Substantia nigra (tissue), 51 donors: ENCODE measurements at places on chromosomes 3 and 15.
A peak's percentile ranks its signal among the peaks of the same experiment; 100 is the strongest.

GRCh38 chr15:62989366-62990055 is 53.0 kb upstream of the TPM1 start:
- peak; percentile 11 for DNase-seq

GRCh38 chr3:52121464-52121805 is 32.8 kb downstream of the POC1A start:
- no peak for DNase-seq

DNA sequence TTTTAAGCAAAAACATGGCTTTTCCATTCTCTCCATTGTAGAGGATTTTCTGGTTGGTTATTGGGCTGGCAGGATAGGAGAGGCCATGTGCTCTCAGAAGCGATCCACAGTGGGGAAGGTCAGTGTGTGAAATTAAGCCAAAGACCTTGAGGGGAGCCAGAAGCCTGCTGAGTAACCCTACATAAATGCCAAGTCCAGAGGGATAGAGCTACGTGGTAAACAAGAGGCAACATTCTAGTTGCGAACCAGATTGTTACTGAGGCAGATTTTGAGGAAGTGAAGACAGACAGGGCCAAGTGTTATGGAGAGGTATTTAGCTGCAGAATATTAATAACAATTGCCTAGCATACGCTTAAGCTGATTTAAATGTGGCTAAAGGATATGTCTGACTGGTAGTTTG is 592.8 kb upstream of the GBE1 start:
- DNase-seq: no peak

GRCh38 chr3:61743067-61743466 is 181.7 kb downstream of the PTPRG start:
- DNase-seq: no peak

DNA sequence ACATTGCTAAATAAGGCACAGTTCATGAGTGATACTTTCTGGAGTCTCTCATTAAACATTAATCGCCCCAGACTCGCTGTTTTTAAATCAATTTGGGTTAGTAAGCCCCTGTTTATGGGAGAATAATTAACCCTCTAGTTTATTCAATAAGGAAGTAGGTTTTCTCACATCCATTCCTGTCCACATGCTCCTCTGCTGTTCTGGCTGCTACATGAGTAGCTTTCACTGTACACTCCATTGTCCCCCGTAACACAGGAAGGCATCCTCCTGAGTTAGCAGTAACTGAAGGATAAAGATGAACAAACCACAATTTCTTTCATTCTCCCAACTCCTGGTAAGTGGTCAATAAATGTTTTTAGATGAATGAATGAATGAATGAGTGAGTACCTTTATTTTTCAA is 378.5 kb downstream of the DIPK2A start:
- DNase-seq: no peak

DNA sequence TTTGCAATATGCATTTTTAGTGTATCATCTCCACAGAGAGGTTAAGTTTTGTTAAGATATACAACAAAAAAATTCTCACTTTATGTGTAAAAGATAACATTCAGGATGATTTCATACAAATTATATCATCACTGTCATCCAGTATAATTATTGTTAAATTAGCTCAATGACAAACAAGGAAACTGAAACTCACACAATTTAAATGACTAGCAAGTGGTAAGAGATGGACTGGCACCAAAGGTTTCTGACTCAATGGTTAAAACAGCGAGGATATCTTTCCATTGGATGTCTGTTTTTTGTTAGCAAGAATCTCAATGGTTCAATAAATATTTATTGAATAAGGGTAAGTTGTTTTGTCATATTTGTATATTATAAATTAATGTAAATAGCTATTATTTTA is 22.6 kb downstream of the CIP2A start:
- DNase-seq: no peak

- no peak for DNase-seq
Observed at GRCh38 chr15:43702174-43702573, 8.5 kb downstream of the CKMT1A start.

DNA sequence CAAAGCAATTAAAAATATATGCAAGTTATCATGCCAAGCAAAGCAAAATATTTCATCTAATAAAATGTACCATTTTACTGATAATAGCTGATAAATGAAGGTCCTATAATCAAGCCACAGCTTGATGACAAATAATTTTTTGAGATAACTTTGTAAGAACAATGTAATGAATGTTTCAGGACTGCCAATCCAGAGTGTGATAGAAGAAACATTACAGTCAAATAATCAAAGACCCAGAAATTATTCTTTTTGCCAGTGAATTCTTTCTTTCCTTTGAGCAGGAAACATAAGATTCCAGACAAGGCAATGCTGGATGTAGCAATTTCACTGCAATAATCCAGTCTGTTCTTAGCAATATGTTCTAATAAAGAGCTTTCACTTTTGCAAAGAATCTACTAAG is 556.1 kb downstream of the PLOD2 start:
- no peak for DNase-seq

DNA sequence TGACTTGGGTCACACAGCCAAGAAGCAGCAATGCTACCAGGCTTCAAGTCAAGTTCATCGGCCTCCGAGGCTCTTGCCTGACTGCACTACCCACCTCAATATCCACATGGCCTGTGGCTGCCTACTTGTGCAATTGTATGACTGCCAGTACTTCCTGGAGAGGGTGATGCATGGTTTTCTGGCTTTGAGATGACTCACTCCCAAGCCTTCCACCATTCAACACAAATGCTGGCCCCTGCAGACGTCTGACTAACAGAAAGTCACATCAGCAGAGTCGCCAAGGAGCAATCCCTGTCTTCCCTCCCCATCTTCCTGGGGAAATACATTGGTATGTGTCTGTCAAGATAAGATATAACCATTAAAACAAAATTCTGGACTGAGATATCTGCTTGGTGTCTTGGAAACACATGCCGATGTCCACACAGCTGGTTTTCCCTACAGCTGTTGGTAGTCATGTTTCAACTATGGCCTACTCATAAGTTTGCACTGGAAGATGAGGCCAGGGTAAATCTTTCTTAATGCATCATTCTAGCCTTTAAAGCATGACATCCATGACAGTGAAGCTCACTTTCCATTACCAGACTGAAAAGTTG is 79.6 kb upstream of the SPATA12 start:
- DNase-seq: no peak

GRCh38 chr3:128316481-128316891 is 150.2 kb downstream of the DNAJB8 start:
- DNase-seq: no peak

DNA sequence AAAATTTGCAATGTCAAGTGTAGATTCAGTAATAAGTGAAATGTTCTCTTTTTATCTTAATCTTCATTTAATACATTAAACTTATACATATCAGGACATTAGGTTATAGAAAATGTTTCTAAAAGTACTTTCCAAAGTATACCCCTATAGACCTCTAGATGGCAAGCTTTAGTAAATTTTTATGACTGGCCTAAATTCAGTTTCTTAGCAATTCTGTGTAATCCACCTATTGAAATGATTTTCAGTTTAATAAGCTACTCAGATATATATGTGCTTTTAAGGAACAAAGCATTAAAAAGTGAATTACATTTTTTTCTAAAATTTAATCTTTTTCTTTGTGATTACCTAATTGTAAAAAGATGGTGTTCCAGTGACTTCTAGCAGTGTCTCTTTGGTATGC is 342.2 kb downstream of the GBE1 start:
- no peak for DNase-seq

DNA sequence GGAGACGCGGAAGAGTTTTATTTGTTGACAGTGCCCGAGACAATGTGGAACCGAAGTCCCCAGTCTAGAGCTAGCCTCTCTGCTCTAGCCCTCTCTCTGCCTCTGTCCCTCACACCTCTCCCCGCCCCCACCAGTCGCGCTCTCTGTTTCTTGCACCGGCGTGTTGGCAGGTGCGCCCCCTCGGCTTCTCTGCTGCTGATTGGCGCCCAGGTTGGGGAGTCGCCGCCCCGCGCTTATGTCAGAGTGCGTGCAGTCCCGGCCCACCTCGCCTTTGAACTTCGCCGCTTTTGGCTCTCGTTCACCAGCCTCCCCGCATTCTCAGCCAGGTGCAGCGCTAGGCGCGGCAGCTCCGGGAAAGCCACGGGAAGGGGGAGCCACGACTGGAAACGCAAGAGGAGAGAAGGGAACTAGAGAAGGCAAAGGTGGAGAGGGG is at the start of gene SOX14:
Gene SOX14, plus strand, starts transcription at position 315 of the 433 bp plus-strand sequence. CDS start 470 bp downstream, outside the sequence.
- no peak for DNase-seq

DNA sequence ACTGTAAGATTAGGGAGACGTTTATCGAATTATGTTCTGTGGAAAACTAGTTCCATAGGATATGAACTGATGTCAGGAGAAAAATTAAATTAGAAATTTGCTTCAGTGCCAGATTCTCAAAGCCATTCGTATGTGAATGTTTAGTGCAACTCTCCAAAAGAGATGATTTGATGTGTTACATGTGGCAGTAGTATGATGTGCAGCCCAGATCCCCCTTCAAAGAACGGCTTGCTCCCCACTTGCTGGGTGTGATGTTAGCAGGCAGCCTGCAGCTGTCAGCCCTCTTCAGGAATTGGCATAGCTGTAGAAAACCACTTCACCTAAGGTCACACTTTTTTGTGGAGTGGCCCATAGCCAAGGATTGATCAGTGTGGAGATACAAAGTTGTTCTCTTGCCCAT is 127.0 kb upstream of the CCDC54 start:
- no peak for DNase-seq

- DNase-seq: no peak
Observed at GRCh38 chr15:58161436-58161930, 23.3 kb downstream of the AQP9 start.

GRCh38 chr3:93973131-93974126 is at the start of gene PROS1:
Gene PROS1, minus strand, starts transcription at chr3:93973896. Its CDS starts 147 bp downstream, at chr3:93973749.
- no peak for DNase-seq

- no peak for DNase-seq
Observed at GRCh38 chr15:90427185-90427584, 39.1 kb downstream of the IQGAP1 start.

DNA sequence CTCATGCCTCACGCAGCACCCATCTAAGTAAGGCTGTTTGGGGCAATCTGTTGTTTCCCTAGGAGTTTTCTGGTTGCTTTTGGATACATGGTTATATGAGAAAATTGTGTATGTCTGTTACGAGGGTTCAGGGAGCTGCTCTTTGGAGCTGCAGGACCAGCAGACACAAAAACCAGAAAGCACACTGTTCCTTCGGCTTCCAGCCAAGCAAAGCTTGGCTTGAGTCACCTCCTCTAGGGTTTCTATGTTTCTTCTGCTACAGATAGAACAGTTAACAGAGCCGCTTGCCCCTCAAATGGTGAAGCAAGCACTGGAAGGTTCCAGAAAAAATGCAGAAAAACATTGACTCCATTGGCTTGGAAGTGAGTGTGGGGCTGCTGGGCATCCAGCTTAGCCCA is 49.2 kb upstream of the CTDSPL start:
- no peak for DNase-seq

GRCh38 chr15:71747128-71748083 is 62.9 kb upstream of the NR2E3 start:
- DNase-seq: no peak

GRCh38 chr3:14769544-14770325 is 49.0 kb upstream of the FGD5 start:
- no peak for DNase-seq

DNA sequence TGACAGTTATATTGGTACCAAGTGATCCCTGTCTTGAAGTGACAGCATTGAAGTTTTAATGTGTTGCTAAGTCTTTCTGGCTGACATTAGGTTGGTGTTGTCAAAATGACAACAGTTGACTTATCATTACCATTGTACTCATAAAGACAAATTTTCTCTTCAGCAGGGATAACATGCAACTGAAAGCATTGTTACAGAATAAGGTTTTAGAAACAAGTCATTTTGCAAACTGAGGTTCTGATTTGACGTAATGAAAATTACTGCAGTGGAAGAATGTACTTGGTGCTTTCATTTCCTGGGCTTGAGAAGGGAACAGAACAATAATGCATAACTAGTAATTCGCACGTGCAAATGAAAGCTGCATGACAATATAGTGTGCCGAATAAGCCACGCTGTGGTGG is 75.1 kb downstream of the MOBP start:
- no peak for DNase-seq

GRCh38 chr15:78679089-78679511 is 38.1 kb upstream of the CHRNB4 start:
- no peak for DNase-seq

DNA sequence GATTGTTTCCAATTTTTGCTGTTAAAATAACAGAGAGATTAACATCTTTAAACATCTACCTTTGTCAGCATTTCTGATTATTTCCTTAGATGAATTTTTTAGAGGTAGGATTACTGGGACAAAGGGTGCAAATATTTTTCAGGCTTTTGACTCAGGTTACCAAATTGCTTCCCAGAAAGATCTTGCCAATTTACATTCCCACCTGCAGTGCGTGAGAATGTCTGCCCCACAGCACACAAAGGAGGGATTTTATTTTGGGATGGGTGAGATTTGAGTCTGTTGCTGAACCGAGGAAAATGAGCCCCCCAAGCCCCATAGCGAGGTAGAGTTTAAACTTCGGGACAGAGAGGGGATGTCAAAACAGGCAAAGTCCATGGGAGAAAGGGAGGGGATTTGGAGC is 25.9 kb upstream of the RNU6-1 start:
- DNase-seq: no peak

- no peak for DNase-seq
Observed at GRCh38 chr3:184380627-184381260, 890 bp downstream of the CHRD start.

DNA sequence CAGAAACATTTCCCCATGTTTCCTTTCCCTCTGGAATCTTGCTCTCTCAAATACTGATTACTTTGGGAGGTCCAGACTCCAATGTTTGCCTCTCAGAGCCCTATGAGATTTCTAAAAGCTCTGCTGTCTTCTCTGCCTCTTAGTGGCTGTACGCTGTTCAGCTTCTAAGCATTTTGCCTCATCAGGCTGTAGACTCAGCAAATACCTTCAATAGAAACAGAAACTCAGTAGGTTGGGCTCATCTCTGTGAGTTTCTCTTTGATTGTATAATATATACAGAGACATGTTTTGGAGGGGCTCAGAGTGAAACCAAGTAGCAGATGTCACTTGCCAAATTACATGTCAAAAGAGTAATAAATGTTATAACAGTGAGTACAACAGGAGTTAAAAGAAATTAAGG is 380.8 kb upstream of the MEIS2 start:
- no peak for DNase-seq

- DNase-seq: no peak
Observed at GRCh38 chr3:174424656-174425055, 434.5 kb upstream of the NAALADL2 start.

DNA sequence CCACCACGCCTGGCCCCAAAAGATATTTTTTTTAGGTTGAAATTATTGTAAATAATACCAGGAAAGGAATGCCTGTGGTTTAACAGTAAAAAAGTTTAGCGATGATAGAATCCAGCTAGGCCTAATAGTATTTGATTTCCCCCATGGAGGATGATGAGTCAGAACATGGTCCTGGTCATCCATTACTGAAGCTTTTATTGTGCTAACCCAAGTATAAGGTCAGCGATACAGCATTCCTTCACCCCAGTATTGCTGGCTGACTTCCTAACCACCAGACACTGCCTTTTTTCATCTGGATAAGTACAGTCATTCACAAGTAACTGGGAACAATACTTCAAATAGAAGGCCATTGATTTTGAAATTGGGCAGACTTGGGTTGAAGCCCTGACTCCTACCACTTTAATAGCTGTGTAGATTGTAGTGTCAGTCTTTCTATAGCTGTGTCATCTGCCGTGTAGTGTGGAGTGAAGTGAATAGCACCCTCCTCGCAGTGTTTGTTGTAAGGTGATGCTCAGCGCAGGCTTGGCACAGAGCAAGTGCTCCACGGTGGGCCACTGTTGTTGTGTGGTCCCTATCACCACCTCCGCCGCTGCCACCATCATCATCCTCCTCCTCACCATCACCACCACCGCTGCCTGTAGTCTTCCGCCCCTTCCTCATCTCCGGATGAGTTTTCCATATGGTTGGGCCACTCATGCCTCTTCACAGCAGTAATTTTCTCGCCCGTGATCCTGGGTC is 436.0 kb upstream of the TPM1 start:
- no peak for DNase-seq
